ENCODE measurements at places on chromosomes 4 and X.

DNA sequence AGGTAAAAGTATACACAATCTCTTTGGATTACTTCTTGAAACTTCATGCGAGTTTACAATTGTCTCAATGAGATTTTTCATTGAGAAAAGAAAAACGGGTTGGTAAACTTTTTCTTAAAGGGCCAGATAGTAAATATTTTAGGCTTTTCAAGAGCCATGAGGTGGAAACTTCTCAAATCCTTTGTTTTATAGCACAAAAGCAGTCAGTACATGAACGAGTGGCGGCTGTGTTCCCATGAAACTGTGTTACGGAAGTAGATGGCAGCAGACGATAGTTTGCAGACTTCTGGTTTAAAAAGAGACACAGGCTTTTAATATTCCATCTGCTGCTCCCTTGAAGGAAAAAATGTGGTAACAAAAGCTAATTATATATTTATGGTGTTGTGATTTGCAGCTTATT lies 332.0 kb downstream of the TENM3 start:
- DNase-seq, result no peak

DNA sequence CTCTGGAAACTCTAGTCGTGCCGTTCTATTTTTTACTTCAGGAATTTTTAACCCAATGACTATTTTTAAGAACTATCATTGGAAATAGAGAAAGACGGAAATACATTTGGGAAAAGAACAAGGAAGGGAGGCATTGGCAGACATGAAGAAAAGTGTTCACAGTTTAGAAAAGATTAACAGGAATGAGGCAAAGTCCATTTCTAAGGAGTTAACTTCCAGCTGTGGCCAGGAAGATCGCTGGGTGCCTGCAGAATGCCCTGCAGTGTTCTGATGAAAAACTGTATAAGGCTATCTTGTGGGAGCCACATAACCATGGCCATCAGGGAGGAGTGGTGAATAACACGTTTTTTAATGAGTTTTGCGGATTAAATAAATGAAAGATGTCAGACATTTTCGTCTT lies 150.6 kb upstream of the VCX3A start:
- DNase-seq, result no peak

DNA sequence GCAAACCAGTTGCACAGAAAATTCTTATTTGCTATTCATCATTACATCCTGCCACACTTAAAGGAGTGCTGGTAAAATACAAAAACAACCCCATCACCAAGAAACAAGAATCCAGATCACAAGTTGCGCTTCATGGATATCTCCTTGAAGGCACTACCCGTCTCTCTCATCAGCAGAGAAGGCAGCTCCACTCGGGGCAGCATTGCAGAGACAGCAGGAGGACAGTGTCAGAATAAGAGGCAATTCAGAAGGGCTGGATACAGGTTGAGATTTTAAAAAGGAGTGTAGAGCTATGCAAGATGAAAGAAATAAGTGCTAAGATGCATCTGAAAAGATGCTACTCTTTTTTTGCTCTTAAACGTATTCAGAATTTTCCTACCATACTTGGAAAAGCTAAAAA lies 71.4 kb downstream of the LDB2 start:
- no peak for DNase-seq

- DNase-seq, result no peak
Measured at GRCh38 chr4:71070015-71070414, 76.6 kb downstream of the DCK start.

DNA sequence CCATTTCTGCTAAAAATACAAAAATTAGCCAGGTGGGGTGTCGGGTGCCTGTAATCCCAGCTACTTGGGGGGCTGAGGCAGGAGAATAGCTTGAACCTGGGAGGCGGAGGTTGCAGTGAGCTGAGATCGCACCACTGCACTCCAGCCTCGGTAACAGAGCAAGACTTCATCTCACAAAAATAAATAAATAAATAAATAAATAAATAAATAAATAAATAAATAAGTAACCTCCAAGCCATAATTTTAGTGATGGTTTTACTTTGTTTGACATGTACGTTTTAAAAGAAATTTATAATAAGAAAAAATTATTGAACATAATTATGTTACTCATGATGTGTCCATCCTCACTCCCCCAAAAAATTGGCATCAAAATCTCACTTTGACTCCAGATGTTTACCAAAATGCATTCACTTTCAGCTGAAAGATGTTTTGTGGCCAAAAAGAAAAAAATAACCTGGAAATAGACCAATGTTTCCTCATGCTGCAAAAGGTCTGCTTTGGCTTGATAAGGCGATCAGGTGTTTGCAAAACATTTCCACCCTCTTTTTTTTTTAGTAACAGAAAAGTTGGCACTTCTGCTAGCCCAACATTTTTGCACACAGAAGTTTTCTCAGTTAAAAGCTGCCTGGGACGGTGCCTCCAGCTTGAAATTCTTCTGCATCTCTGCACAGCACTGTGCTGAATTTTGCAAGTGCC lies 42.2 kb upstream of the DHRSX start:
- DNase-seq, result no peak

- DNase-seq, result no peak
Measured at GRCh38 chr4:3368841-3369760, 72.7 kb upstream of the HGFAC start.

- no peak for DNase-seq
Measured at GRCh38 chr4:41512136-41512535, 25.8 kb upstream of the LIMCH1 start.

DNA sequence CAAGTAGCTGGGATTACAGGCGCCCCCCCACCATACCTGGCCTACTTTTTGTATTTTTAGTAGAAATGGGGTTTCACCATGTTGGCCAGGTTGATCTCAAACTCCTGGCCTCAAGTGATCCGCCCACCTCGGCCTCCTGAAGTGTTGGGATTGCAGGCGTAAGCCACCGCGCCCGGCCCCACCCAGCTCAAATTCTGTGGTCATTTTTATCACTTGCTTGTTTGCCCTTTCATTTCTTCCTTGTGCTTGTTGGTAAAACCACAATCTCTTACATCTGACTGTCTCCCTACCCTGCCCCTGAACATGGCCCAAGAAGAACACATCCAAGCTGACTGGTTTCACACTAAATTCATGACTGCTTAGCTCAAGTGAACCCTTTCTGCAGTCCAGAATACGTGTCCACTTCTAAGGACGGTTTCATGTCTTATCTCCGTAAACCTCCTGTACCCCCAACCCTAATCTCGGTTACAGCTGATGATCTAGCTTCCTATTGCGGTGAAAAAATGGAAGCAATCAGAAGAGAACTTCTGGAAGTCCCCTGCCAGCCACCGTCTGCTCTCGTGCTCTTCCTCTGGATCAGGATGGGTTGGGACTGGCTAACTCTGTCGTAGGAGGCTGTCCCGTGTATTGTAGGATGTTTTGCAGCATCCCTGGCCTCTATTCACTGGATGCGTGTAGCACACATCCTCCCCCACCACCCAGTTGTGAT lies 5.4 kb upstream of the RS1 start:
- no peak for DNase-seq

- no peak for DNase-seq
Measured at GRCh38 chr4:111610681-111611080, 534.6 kb upstream of the FAM241A start.

GRCh38 chr4:153204247-153204671 lies at the start of gene TRIM2:
TRIM2 (plus strand) TSS chr4:153204443; CDS start chr4:153204531, 88 bp downstream.
- no peak for DNase-seq

DNA sequence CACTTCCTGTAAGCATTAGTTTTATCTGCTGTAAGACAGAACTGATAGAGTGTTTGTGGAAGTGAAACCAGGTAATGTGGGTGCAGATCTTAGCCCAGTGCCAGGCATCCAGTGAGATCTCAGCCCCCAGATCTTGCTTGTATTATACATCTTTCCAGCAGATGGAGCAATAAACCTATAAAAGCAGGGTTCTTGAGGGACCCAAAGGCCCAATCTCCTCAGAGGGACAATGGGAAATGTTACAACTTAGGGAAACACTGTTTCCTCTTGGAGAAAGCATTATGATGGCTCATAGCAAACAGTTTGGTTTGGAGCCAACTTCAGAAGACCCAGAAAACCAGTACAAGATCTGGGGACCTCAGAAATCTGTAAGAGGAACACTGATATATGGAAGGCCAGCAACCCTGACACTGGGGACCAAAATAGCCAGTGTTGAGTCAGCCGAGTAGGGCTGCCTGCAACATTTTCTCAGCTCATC lies 206.3 kb downstream of the SLC7A11 start:
- no peak for DNase-seq

- no peak for DNase-seq
Measured at GRCh38 chr4:178481564-178481963, 1039.3 kb upstream of the AGA start.

GRCh38 chr4:154691229-154691628 lies 52.6 kb upstream of the LRAT start:
- no peak for DNase-seq

GRCh38 chr4:103075894-103076746 lies 441 bp downstream of the SLC9B2 start:
- DNase-seq, result peak; percentile 63

GRCh38 chr4:95360256-95360903 lies 188.4 kb downstream of the UNC5C start:
- no peak for DNase-seq

- no peak for DNase-seq
Measured at GRCh38 chrX:136892412-136892811, 11.9 kb upstream of the RBMX start.

- no peak for DNase-seq
Measured at GRCh38 chr4:155784637-155785036, 25.8 kb downstream of the GUCY1B1 start.

GRCh38 chr4:3442460-3442958 lies 741 bp downstream of the HGFAC start:
- no peak for DNase-seq

GRCh38 chrX:29241809-29242208 lies 654.6 kb downstream of the IL1RAPL1 start:
- no peak for DNase-seq

- DNase-seq, result no peak
Measured at GRCh38 chrX:22664826-22665225, 334.9 kb upstream of the DDX53 start.

DNA sequence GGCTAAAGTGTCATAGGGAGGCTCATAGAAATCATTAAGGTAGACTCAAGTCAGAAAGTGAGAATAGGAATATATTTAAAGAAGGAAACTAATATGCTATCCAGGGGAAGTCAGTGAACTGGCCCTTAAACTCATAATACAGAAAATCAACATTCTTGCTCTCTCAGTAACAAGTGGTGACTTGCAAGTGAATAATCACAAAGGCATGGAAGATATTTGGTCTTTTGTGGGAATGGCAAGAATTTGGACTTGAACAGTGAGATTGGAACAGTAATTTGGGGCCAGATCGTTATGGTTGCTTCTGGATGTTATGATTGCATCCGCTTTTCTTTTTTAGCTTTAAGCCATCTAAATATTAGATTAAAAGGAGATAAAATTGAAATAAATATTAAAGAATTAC lies 103.8 kb downstream of the TBC1D19 start:
- no peak for DNase-seq

DNA sequence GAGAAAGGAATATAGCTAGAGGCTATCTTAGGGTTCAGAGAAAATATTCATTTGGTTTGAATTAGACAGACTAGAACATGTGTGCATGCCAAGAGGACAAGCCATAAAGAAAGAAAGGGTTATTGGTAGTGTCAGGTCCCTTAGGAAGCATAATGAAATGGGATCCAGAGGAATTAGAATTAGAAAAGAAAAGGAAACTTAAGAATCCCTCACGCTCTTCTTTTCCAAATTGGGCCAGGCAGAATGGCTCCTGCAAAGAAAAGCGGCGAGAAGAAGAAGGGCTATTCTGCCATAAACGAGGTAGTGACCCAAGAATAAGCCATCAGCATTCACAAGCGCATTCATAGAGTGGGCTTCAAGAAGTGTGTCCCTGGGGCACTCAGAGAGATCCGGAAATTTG lies 4.9 kb upstream of the ABCG2 start:
- no peak for DNase-seq

DNA sequence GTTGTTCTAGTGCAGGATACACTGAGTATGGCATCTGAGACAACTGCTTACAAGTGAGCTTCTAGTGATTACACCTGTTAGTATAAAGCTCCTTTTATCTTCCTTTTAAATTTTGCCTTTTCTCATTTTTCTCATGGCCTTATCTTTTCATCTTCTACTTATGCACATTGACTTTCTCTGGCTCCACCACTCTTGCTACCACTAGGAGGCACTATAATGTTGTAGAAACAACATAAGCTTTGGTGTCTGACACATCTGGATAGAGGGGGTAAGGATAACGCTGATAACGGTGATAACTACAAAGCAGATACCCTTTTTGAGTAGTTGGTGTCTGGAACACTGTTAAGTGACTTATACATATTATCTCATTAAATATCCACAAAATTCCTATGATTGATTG lies 187.4 kb upstream of the TEX13C start:
- DNase-seq, result no peak

GRCh38 chrX:132257116-132257515 lies 37.9 kb upstream of the RAP2C start:
- DNase-seq, result no peak

GRCh38 chr4:145293658-145294057 lies 113.3 kb upstream of the OTUD4 start:
- DNase-seq, result no peak

DNA sequence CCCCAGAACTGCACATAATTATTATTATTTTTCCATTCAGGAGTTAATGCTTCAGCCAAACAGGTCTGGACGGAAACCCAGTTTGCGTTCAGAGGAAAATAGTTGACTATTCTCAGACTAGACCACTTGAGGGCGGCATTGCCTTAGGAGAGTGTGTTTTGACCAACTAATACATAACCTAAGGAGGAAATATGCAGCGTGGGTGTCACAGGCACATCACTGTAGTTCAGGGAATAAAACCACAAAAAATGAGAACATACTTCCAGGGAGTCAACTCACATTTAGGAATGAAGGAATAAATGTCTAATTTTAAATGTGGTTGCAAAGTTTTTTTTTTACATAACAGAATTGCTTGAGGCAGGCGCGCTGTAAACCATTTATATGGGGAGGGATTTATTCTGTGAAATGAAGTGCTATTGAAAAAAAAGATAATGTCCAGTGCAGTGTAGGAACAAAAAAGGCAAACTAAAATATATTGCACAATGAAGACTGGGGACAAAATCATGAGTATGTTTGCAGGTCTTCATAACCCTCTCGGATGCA lies 93.3 kb downstream of the SYNPO2 start:
- DNase-seq, result peak; percentile 40

DNA sequence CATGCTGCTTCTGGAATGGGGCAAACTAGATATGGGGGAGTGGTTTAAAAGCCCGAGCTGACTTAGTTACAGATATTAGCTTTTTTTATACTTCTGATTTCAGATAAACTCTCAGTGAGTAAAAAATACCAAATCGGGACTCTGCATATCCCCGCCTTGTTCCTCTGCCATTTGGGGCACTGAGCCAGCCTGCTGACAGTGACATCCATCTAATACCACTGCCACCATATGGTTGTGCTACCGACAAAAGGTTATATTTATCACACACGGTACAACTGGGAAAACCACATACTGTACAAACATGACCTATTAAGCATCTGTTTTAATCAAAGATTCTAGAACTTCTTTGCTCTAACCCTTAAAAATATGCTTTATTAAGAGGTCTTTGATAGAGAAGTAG lies 78.7 kb downstream of the GALNT7 start:
- DNase-seq, result no peak

Data from central memory CD4-positive, alpha-beta T cell (primary cell).